ENCODE measurements at places on chromosomes 6 and 20.

DNA sequence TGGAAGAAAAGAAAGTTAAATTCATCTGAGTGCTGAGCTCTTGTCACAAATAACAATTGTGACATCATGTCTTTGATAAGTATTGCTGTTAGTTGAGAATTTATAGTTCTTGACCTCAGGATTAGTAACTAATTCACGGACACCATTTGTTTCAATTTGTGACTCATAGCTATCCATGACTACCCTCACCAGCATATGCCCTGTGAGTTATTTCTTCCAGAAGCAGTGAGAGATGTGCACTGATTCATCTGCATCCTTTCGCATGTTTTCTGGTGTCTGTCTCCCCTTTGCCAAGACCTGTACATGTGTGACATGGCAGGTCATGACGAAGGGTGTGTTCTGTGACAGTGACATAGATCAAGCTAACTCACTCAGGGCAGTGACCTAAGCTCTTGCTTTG lies 86.9 kb downstream of the SOBP start:
- no peak for DNase-seq

- DNase-seq = no peak
Observed at GRCh38 chr6:36706339-36706738, 8.7 kb downstream of the RAB44 start.

DNA sequence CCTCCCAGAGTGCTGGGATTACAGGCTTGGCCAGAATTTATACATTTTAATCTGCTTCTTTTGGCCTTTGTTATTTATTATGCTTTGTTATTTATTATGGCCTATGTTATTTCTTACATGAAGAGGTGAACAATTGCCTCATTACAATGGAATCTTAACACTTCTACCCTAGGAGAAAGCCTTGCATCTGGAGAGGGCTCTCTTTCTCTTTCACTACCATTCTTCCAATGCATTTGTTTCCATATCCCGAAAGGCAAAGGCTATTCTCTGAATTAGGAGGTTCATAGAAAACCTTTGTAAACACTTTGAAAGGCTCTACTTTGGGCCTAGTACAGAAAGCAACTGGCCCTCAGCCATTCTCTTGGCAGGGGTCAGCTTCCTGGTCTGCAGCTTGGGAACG lies 19.9 kb upstream of the DEK start:
- DNase-seq = no peak

GRCh38 chr6:111773501-111774345 lies 99.5 kb downstream of the FYN start:
- DNase-seq = no peak

GRCh38 chr6:167200806-167201205 lies 43.0 kb upstream of the GPR31 start:
- no peak for DNase-seq

All from stimulated activated CD8-positive, alpha-beta memory T cell treated with anti-CD3 and anti-CD28 coated beads, Interleukin-4, amount 100 ng/mL, for 1 hour (primary cell).